Fibroblast of villous mesenchyme (primary cell): ENCODE measurements at places on chromosomes 5 and 9. TPM values are rescaled to one million over a fixed set of nuclear protein-coding genes. Genes with fewer than 3 reads are reported as not detected.

The CPLANE1 gene
- 31.9 and 39.7 TPM in 2 replicates for total RNA-seq

The GHR gene
- 0.97 and 2.2 TPM in 2 replicates for total RNA-seq

The WDR31 gene
- total RNA-seq = 0.32 and 0.86 TPM in 2 replicates

The CARD9 gene
- 14.7 and 20.0 TPM in 2 replicates for total RNA-seq

The IRX2 gene
- total RNA-seq = 0.32 and 3.0 TPM in 2 replicates

The ZFP62 gene
- 12.5 and 15.1 TPM in 2 replicates for total RNA-seq

The ALDH1A1 gene
- 161 and 450 TPM in 2 replicates for total RNA-seq

The PTGDS gene
- 10.8 and 21.9 TPM in 2 replicates for total RNA-seq

The TERT gene
- not detected in 2 replicates for total RNA-seq

The ACER2 gene
- total RNA-seq = 0.64 and 4.7 TPM in 2 replicates

The PCDHB15 gene
- total RNA-seq = under 0.01 TPM in 2 replicates

The GALNT12 gene
- 1.3 and 4.5 TPM in 2 replicates for total RNA-seq

The LHX6 gene
- total RNA-seq = not detected in 2 replicates
